Stimulated activated CD8-positive, alpha-beta memory T cell treated with anti-CD3 and anti-CD28 coated beads, Interleukin-4, amount 100 ng/mL, for 1 hour (primary cell): ENCODE measurements at places on chromosomes 4 and X.

DNA sequence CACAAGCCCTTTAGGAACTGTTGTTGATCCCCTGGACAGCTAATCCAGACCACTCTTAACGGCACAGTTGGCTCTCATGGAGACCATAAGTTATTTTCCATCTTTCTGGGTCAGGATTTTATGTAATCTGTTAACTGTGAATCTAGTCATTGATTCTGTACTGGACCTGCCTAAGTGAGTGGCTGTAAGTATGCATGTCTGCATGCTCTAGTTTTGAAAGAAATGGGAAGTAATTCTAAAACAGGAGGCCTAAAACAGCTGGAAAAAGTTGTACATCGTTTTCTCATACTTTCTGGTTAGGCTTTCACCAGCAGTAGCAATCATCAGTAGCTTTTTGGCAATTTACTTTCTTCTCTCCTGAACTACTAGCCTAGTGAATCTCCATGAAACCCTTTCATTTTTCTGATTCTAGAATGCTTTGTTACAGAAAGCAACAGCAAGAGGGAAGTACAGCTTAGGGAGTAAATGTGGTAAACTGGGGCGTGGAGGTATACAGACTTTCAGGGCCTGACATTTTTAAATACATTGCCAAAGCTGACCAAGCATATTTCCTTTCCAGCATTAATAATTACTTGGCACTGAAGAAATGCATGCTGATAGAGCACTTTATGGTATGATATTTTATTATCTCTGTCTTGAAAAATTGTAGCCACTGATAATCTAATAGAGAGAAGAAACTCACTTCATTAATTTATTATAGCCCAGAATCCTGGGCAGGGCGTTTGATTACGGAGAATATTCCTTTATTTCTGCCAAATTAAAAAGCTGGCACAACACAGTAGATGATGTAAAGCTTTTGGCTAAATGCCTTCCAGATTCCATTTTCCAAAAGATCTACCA lies 202.7 kb downstream of the BANK1 start:
- DNase-seq: no peak

DNA sequence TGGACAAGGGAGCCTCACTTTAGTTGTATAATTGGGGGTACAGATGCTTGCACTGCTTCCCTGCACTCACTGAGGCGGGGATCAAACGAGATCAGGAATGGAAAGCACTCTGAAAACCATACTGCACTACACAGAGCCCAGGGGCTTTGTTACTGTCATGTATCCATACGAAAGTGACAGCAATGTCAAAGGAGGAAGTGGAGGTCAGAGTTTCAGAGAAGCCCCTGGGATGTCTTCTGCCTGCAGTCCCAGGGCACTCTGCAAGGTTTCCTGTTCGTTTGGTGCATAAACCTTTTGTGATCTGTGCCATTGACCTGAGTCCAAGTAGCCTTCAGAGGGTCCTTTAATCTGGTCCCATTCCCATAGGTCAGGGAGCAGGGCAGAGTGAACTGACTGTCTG lies 31.2 kb downstream of the RNF175 start:
- DNase-seq: no peak

GRCh38 chr4:125501568-125501967 lies 186.8 kb downstream of the FAT4 start:
- no peak for DNase-seq

- DNase-seq: no peak
These were observed 26.9 kb upstream of the HPSE start for GRCh38 chr4:83361416-83362103.

GRCh38 chr4:158681629-158682028 lies 9.5 kb downstream of the ETFDH start:
- DNase-seq: no peak

DNA sequence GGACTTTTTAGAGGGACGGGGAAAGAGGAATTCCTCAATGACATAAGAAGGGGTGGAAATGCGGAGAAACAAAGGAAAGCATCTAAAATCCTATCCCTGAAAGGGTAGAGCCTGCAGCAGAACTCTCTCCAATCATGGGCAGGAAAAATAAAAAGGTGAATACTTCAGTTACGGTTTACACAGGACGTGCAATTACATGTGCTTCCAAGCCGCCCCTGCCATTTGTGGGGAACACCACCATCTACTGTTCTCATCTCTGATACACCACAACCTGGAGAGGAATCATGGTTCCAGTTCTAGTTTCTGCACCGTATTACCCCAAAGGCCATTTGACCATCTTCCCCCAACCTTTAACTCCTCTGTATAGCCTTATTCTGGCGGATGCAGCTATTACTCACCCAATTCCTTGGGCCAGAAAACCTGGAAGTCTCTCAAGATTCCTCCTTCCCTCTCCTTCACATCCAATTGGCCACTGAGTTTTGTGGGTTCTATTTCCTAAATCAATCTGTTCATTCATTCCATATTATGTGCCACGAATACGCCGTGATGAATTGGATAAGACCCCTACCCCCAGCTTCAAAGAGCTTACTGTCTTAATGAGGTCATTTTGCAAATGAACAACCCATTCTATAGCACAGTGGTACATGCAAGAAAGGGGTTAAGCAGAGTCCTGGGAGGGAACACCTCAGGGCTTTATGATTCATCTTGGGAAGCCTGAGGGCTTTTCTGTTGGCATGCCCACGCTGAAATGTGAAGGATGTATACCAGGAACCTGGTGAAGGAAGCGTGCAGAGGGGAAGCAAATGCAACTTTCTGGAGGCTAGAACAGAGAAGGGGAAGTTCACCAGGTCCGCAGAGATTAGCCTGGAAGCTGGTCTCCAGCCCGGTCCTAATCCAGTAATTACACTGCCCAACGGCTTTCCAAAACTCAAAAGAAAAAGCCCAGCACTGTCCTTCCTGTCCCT lies 1.4 kb upstream of the MSL3 start:
- no peak for DNase-seq

GRCh38 chr4:125187226-125188176 lies 127.3 kb upstream of the FAT4 start:
- no peak for DNase-seq

DNA sequence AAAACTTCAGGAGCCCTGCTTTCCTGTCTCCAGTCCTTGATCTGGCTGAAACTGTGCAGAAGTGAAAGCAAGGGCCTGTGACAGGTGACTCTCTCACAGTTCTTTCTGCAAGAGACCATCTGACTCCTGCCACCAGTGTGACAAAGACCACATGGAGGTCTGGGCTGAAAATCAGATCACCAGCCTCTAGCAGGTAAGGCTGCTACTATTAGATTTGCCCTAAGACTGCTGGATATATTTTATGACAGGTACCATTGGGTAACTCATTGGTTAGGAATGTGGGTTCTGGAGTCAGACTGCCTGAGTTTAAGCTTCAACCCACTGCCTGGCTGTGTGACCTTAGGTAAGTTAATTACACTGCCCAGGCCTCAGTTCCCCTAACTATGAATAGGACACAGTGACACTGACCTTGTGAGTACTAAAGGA lies 163.3 kb upstream of the SLC7A11 start:
- DNase-seq: no peak
